GM04503 (cell line): ENCODE measurements at places on chromosomes 16 and 17.

- no peak for DNase-seq
These were observed 185.8 kb downstream of the SNX29 start for GRCh38 chr16:12162151-12162985.

DNA sequence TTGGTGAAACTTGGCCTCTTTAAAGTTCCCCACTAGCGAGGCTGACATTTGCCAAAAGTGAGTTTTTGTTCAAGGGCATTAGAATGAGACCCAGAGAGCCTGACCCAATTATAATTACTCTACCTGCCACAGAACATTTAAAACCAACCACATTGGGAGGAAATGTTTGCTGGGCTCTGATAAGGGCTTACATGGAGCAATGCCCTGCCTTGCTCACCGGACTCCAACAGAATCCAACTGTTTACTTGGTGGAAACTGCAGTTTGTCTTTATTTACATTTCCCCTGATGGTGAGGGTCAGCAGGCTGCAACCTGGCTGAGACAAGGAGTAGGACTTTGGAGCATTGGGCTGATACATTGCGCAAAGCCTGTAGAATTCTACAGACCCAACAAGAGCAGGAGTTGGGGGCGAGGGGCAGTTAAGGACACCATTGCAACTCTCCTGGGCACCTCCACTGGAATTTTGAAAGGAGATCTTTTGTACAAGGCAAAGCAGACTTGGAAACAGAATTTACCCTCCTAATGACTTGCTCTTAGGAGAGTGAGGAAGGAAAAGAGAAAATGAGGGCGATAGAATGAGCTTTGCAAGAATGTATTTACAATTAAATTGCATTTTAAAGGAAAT is 368.6 kb downstream of the SHISA9 start:
- DNase-seq, result no peak

DNA sequence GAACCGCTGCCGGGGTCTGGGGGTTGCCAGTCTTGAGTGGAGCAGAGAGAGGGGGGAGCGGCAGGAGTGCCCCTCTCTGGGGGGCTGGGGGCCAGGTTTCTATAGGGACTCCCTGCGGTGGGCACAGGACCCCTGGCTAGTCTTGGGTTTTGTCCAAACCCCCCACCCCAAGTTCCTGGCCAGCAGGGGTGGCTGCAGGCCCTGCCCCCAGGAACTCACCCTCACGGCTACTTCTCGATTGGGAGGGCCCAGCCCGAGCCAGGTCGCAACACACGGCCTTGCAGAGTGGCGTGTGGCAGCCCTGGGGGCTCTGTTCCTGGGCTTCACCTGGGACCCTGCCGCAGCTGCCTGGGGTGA is 601 bp downstream of the CDH15 start:
- no peak for DNase-seq

- no peak for DNase-seq
These were observed 1.3 kb downstream of the PRPSAP2 start for GRCh38 chr17:18859256-18859655.

DNA sequence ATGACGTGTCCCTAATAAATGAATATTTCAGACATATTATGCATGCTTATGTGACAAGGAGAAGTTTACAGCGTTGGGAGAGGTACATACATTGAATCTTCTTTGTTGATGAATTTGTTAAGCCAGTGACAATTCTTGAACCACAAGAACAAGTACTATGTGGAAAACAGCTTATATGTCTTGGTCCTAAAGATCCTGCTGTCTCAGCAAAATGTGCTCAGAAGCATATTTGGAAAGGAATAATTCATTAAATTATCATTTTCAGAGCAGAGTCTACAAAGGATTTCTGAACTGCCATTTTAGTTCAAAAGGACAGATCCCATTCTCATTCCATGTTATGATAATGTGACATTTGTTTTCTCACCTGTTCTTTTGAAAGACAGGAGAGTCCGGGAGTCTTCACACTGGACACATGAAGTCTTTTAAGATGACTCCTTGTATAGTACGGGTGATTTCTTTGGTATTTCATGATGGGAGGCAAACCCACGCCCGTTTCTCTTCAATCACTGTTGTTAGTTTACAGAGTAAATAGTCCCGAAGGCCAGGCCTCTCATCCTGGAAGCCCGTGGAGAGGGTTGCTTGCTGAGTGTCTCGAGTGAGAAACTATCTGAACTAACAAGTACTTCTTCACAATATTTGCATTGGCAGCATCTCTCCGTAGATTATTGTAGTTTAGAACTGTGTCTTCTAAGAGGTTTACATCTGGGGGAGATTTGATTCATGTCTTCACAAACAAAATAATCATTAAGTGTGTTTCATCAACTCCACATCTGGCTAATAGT is 26.7 kb downstream of the VPS35L start:
- no peak for DNase-seq

DNA sequence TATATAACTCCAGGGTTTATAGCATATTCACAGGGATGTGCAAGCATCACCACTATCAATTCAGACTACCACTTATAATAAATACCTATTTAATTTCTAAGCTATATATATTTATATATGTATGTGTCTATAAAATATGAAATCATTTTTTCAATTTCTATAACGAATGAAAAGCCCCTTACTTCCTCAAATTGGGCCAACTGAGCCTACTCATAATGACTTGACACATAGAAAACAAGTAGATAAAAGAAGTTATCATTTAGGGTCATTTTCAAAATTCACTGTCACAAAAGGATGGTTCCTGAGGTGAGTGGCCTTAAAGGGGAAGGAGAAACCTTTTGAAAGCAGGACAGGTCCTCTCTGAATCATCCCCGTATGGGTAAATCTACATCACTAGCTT is 114.1 kb downstream of the ADCY9 start:
- DNase-seq, result no peak

DNA sequence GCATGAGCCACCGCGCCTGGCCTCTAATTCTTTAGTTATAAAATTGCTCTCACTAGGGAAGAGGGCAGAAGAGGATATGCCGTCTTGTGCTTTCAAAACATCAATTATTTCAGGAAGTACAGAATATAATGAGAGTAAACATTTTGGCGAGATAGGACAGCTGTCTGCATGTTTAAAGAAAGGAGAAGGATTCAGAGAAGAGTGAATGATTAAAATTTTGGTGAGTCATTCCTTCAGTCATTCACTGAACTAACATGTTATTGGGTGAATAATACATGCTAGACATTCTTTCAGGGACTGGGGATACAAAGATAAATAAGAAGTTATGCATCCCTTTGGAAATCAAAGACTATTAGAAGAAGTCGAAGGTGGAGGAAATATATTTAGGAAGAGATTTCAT is 590.3 kb upstream of the GOT2 start:
- DNase-seq, result no peak

GRCh38 chr16:86347090-86347489 is 163.2 kb upstream of the FOXF1 start:
- DNase-seq, result no peak

DNA sequence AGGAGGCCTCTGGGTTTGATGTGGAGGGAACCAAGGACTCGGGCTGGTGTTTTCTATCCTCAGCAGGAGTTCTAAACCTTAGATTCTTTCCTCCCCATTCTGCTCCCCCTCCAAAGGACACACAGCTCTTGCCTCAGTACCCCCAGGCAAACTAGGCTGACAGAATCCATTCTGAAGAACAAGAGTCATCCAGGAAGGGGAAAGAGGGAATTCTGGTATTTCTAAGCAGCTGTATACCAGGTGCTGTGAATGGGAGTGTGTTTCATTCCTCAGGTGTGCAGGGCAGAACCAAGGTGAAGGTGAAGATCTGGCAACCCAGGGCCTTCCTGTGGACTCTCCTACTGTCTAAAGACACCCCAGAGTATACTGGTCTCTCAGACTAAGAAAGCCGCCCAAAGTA is 4.1 kb downstream of the INPP5K start:
- DNase-seq, result no peak

DNA sequence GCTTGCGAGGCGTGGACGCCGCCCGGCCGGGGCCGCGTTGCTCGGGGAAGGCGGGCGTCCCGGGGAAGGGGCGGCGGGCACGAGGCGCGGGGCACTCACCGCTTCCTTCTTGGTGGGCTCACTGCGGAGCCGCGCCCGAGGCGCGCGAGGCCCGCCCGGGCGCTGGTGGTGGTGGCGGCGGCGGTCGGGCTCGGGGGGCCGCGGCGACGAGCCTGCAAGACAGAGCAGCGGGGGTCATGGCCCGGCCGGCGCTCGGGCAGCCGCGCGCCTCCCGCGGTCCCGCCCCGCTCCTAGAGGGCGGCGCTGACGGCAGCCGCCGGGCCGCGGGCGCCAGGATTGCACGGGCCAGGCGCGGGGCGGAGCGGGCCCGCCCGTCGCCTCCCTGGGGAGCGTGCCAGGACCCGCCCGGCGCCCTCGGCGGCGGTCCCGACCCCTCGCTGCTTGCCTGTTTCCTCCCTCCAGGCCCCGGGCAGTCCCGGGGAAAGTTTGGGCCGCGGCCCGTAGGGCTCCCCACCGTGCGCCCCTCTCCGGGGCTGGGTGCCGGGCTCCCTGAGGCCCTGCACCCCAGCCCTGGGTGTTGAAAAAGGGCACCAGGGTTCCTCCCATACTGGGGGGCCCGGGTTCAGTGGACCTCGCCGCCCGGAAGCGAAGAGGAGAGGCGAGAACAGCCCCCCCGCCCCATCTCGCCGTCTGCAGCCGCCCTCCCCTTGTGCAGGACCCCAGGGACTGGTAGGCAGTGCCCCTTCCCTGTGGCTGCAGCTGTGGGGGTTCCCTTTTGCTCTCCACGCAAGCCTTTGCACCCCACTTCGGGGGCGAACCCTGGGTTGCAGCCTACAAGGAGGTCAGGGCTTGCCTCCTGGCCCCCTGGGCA is at the start of gene C16orf74:
C16orf74 (minus strand) TSS at position 270 of the 871 bp plus-strand sequence. CDS start 15,879 bp downstream, outside the sequence.
- no peak for DNase-seq
